HuH-7 (cell line): ENCODE measurements at places on chromosomes 2 and 18.

DNA sequence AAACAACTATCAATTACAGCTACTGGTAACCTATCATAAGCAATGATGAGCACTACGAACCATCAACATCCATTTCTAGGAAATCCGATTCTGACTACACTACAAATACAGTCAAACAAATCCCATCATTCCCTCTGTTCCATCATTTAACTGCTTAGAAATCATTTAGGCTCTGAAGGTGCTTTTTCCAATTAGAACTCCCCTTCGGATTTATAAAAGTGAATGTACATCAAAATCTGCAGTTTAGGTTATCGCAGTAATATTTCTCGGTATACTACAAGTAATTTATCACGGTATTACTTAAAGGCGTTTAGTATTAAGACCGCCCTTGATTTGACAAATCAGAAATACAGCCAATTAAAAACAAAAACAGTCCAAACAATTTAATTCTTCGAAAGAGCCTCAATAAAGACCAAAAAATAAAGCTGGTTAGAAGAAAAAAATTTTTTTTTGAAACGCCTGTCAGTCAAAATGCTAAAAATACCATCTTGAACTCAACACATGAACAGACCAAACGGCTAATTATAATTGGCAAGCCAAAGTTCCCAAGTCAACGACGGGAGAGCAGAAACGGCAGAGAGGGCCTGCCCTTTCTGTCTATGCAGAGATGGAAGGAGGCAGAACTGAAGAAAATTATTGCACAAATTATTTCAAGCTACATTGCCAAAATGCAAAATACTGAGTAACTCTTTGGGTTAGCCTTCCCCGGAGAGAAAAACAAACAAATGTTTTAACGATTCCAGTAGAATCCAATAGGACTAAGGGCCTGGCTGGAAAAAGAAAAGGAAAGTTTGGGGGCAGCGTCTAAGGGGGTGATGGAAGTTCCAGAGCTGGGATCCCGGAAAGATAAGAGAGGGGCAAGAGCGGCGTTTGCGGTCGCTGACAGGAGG lies 1.2 kb downstream of the VPS54 start:
- DNase-seq, result no peak

GRCh38 chr18:79588636-79589481 lies 90.7 kb upstream of the CTDP1 start:
- DNase-seq, result no peak

DNA sequence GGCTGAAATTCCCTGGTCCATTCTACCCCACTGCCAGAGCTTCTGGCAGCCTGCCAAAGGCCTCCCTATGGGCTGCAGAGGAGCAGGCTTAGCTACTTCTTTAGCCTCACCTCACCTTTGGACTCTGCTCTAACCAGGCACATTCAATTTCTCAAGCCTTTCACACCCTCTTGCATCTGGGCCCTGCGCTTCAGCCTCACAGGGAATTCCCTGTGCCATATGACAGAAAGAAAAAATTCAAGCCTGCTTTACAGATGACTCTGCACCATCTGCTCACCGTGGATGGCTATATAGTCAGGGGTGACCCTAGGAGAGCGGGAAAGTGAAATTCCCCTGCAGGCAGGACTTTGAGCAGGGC lies 62.5 kb downstream of the REEP1 start:
- peak; percentile 70 for DNase-seq

GRCh38 chr2:6623746-6624145 lies 242.0 kb downstream of the CMPK2 start:
- no peak for DNase-seq

- no peak for DNase-seq
Measured at GRCh38 chr2:44480068-44480467, 118.3 kb downstream of the CAMKMT start.
